AG04449 (cell line): ENCODE measurements at places on chromosomes 5 and 9.

DNA sequence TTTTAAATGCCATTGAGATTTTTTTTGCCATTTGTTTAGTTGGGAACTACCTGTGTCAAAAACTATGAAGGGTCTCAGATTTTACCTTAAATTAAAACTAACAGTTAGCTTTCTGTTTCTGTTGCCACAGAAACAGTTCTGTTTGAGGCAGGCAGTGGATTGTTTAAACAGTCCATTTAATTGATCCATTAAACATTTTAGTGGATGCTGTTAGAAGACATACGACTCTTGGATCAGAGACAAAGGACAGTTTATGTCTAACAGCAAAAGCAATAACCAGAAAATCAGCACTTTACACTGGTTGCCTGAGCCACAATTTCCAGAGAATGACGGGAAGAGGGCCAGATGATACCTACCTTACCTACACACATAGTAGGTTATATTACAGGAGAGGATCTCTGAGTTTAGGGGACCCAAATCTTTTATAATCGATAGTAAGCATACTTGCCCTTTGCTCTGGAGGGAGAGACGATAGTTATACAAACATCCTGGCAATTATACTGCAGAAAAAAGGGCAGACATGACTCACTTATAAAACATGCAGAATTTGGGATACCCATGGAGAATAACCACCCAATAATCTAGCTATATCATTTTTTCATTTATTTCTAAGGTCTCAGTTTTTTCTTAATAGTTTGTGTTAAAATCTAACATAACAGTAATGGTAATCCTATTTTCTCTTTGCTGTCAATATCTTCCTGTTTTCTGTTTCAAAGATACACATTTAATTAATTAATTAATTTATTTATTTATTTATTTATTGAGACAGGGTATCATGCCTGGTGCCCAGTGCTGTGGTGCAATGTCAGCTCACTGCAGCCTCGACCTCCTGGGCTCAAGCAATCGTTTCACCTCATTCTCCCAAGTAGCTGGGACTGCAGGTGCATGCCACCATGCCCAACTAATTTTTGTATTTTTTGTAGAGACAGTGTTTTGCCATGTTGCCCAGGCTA lies 136.7 kb upstream of the TNFAIP8 start:
- DNase-seq: no peak

- no peak for DNase-seq
These were observed 79.7 kb upstream of the ASTN2 start for GRCh38 chr9:117494401-117495090.

GRCh38 chr5:39360471-39361111 lies 3.7 kb downstream of the C9 start:
- no peak for DNase-seq

DNA sequence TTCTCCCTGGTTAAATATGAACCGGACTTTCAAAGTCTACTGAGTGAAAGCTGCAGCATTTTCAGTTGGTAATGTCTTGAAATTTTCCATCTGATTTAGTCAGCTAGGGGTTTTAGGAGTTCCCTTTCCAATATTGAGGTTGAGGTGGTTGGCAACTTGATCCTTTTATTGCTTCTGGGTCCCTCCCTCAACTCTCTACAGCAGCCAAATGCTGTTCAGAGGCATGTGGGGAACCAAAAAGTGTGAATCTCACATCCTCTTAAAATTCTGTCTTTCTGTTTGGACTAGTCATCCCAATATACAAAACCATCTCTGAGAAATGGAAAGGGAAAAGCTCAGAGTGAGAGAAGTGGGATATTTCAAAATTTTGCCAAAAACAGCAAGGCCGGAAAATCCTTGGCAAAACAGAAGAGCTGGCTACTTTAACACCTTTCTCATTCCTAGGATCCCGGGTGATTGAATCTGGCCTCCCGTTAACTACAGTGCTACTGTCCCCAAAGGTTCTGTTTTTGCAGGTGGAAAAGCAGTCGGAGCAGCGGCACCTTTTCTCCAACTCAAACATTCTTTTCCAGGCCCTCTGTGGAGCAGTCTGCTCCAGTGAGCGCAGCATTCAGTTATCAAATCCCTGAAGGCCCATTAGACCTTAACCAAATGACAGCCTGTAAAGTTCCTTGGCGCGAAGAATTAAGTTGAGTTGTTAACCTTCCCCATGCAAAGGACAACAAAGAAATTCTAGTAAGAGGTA lies 345.9 kb upstream of the NUDT12 start:
- DNase-seq: no peak

DNA sequence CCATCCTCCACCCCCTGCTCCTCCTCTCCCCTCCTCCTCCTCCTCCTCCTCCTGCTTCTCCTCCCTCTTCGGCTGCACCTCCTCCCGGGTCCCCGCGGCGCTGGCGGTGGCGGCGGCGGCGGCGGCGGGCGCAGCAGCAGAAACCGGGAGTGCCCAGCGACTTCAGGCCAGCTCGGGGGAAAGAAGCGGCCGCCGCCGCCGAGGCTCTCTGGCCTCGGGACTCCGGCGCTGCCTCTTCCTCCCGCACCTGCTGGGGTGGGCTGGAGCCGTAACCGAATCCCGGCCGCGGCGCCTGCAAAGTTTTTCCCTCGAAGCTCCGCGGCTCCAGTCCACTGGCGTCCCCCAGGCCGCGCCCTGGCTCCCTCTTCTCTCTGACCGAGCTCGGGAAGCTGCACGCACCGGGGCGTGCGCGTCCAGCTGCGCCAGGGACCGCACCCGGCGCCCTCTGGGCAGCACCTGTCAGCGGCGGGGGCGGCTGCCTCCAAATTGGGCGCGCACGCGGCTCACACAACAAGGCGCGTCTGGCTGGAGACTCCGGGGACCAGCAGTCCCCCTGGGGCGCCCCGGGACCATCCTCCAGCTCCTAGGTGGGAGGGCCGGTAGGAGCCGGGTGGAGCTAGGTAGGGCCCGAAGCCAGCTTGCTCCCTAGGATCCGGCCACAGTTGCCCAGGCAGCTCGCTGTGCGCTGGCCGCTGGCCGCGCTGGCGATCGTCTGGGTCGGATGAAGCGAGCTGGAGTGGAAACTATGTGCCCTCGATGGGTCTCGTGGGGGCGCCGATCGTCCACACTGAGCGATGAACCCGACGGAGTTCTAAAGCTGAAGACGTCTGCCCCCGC lies at the start of gene MCTP1:
Gene MCTP1, minus strand, starts transcription at position 523 of the 837 bp plus-strand sequence.
- no peak for DNase-seq
